NCI-H2029 treated with DMSO at 0.1 percent for 48 hours (cell line): ENCODE measurements at places on chromosomes 7 and 10.

DNA sequence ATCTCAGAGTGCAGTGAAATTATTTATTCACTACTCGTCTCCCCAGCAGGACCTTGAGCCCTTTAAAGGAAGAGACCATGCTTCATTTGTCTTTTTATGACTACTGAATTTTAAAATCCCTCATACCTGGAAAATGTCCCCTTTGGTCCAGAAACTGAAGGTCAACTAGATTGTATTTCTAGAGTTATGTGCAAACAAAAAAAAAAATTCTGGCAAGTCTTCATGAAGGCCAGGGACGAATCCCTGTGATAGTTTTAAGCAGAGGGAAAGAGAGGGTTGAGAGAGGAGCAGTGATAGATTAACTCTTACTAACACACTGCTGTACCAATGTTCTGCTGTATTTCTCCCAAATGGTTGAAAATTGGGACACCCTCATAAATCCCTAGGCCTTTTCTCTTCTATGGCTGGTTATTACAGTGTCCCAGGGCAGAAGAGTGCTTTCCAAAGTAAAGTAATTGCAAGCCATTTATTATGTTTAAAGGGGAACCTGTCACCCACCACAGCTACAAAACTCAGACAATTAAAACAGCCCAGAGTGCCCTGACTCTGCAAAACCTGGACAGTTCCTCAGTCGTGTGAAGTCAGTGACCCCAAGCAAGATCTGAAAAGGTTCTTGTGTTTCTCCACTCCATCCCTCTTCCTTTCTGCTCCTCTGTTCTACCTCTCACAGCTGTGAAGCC lies 182.8 kb upstream of the AOAH start:
- no peak for DNase-seq

- DNase-seq: no peak
Measured at GRCh38 chr10:44046605-44047004, 338.3 kb downstream of the CXCL12 start.

- DNase-seq: no peak
Measured at GRCh38 chr10:125163803-125164202, 3.4 kb upstream of the CTBP2 start.

DNA sequence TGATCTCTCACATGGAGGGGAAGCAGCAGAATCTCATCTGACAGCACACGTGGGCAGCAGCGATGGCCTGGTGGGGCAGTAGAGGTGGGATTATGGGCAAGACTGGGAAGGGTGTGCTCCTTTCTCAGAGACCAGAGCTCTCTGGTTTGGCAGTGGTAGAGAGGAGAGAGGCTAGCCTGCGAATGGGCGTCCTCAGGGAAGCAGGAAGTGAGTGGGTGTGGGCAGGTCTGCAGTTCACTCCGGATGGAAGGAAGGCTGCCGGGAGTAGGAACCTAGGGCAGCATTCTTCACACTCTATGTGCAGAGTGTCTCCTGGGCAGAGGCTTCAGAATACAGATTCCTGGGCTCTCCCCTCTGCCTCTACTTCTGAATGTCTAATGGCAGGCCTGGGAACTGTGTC lies 162.8 kb upstream of the BMPER start:
- no peak for DNase-seq

GRCh38 chr10:61124756-61125530 lies 181.0 kb upstream of the RHOBTB1 start:
- DNase-seq: no peak

- no peak for DNase-seq
Measured at GRCh38 chr10:19920075-19920726, 104.0 kb downstream of the PLXDC2 start.

- DNase-seq: no peak
Measured at GRCh38 chr7:139777133-139777891, 486 bp downstream of the HIPK2 start.

GRCh38 chr7:3922175-3922635 lies 621.2 kb downstream of the SDK1 start:
- DNase-seq: no peak

GRCh38 chr10:119360181-119360921 lies 153.0 kb downstream of the GRK5 start:
- no peak for DNase-seq

GRCh38 chr7:109476409-109476808 lies 906.7 kb downstream of the DNAJB9 start:
- no peak for DNase-seq

- DNase-seq: no peak
Measured at GRCh38 chr7:81839708-81840369, 70.0 kb upstream of the HGF start.

DNA sequence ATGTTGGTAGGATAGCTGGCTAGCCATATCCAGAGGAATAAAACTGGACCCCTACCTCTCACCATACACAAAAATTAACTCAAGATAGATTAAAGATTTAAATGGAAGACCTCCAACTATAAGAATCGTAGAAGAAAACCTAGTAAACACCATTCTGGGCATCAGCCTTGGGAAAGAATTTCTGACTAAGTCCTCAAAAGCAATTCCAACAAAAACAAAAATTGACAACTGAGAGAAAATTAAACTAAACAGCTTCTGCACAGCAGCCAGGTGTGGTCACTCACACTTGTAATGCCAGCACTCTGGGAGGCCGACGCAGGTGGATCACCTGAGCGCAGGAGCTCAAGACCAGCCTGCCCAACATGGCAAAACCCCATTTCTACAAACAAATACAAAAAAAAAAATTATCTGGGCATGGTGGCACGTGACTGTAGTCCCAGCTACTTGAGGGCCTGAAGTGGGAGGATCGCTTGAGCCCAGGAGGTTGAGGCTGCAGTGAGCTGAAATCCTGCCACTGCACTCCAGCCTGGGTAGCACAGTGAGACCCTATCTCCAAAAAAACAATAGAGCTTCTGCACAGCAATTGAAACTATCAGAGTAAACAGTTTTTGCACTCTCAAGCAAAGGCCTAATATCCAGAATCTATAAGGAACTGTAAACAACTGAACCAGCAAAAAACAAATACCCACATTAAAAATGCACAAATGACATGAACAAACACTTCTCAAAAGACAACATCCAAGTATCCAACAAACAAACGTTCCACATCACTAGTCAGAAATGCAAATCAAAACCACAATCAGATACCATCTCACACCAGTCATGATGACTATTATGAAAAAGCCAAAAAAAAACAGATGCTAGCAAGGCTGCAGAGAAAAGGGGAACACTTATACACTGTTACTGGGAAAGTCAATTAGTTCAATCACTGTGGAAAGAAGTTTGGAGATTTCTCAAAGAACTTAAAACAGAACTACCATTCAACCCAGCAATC lies 4.8 kb downstream of the CRPPA start:
- no peak for DNase-seq

DNA sequence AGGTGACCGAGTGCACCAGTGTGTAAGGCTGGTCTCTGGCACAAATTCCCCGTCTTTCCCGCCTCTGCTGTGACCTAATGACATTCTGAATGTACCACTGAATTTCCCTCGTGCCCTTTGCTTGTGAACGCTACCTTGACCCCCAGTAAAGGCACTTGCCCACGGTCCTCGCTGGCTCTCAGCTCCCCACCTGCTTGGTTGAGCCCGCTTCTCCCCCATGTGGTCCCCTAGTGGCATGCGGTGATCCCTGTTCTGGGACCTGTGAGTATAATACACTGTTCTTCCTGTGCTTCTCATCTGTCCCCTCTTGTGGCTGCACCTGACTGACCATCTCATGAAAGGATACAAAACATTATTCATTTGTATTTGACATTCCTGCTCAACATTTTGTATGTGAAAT lies 495.7 kb downstream of the INHBA start:
- no peak for DNase-seq

DNA sequence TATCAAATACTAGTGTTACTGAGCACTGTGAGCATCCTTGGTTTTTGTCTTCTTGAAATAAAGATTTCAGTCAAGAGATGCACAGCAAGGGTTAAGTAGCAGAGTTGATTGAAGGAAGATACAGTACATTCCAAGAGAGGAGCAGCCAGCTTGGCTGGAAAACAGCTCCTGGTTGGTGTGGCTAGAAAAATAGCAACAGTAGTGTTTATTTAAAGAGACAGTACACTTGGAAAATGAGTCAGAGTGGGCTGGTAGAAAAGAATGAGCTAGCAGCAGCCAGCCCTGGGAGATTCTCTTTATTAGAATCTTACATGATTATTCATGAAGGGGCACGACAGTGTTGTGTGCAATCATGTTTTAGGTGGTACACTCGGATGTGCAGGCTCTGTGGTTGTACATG lies 1016.4 kb upstream of the SORCS1 start:
- no peak for DNase-seq

- DNase-seq: no peak
Measured at GRCh38 chr10:100742076-100742771, 3.2 kb upstream of the PAX2 start.

GRCh38 chr10:124677749-124678556 lies 66.2 kb downstream of the FAM53B start:
- DNase-seq: no peak

DNA sequence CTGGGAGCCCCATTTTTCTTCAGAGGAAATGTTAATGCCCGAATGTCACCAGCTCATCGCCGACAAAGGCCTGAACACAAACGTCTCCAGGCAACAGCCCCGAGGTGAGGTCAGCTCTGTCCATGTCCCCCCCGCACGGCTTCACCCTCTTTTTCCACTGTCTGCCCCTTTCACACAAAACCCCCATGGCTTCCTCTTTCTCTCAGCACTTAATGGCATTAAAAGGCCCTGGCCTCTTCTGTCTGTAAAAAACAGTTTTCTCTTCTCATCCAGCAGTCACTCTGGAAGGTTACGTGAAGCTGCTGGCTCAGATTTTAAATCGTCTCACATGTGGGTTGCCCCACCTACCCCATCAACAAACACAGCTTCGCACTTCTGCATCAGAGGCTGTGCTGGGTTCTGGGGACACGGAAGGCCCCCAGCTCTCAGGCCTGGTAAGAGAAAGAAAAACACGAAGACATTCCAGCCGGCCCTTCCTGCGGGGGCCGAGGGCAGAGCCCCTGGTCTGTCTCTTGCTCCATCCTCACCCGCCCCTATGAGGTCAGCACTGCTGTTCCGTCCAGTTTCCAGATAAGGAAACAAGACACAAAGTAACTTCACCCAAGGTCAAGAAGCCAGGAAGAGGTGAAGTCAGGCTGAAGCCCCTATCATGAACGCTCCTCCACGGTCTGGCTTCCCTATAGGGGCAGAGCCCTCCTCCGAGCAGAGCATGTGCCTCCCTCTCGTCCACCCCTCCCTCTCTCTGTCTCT lies 91.1 kb upstream of the PDGFA start:
- DNase-seq: no peak

DNA sequence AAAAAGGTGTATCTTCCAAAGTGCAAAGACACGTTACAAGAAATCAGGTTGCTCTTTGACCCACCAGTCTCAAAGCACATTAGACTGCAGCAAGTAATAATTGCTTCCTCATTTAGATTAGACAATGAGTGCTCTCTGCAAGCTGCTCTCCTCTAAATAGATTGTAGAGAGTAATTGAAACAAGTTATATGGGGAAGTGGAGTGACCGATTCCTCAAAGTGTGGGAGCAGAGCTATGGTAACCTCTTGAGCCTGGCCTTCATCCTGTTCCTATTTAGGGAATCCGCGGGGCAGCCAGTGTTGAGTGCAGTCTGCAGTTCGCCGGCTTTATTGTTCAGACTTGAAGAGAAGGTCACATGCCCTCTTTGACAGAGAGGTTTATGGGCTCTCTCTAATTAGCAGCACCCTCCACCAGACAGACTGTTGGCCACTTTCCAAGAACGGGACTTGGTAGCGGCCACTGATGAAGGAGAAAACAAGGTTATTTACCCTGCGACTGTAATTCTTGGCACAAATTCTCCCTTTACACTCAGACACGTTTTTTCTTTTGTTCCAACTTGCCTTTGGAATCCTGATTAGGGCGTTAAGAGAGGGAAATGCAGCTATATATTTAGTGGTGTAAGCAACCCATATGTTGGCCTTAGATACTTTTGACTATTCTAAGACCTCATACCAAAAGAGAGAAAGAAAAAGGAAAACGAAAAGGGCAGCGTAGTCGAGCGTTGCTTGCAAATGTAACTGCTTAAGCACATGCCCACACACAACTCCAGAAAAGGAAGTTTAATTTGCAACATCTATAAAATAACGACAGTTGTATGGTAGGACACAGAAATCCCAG lies 107.5 kb downstream of the REEP3 start:
- DNase-seq: peak; percentile 91

- DNase-seq: no peak
Measured at GRCh38 chr7:2019711-2020511, 212.8 kb downstream of the MAD1L1 start.

- DNase-seq: no peak
Measured at GRCh38 chr7:40310258-40310657, 175.5 kb downstream of the SUGCT start.

- DNase-seq: no peak
Measured at GRCh38 chr10:27464993-27465392, 39.1 kb upstream of the RAB18 start.

- no peak for DNase-seq
Measured at GRCh38 chr7:150610233-150610632, 22.0 kb downstream of the GIMAP6 start.

- no peak for DNase-seq
Measured at GRCh38 chr7:940599-941408, 13.7 kb downstream of the ADAP1 start.

DNA sequence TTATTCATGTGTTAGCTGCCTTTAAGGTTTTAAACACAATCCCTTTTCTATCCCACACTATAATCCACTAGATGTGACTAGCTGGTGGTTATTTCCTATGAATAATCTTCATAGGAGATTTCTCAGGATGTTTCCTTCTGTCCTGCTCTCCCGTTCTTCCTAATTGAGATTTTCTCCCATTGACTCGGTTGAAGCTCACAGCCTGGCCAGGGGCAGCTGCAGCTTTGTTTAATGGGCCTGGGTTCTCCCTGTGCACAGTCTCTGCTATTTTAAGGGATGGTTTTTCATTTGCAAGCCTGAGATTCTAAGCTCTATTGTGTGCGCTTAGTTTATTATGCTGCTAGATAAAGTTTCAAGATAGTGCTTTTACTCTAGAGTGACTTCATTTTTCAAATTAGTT lies 283.4 kb upstream of the AOAH start:
- DNase-seq: no peak

DNA sequence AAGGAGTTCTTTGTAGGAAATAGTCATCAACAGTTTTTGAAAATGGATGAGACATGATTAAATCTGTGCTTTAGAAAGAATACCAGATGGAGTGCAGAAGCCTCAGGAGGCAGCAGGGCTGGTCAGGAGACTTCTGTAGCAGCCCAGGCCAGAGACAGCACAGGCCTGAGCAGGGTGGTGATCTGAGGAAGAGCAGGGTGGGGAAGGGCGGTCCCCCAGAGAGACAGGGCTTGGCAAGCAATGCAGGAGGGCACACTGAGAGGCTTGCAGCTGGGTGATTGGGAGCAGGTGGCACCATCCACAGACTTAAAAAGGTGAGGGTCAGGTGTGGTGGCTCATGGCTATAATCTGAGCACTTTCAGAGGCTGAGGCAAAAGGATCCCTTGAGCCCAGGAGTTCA lies 4.3 kb upstream of the SMKR1 start:
- no peak for DNase-seq

GRCh38 chr7:80922253-80923049 lies 3.6 kb upstream of the SEMA3C start:
- DNase-seq: no peak

GRCh38 chr10:71694039-71694501 lies 25.5 kb downstream of the C10orf105 start:
- DNase-seq: no peak
